ENCODE measurements at places on chromosomes 11 and 22.

DNA sequence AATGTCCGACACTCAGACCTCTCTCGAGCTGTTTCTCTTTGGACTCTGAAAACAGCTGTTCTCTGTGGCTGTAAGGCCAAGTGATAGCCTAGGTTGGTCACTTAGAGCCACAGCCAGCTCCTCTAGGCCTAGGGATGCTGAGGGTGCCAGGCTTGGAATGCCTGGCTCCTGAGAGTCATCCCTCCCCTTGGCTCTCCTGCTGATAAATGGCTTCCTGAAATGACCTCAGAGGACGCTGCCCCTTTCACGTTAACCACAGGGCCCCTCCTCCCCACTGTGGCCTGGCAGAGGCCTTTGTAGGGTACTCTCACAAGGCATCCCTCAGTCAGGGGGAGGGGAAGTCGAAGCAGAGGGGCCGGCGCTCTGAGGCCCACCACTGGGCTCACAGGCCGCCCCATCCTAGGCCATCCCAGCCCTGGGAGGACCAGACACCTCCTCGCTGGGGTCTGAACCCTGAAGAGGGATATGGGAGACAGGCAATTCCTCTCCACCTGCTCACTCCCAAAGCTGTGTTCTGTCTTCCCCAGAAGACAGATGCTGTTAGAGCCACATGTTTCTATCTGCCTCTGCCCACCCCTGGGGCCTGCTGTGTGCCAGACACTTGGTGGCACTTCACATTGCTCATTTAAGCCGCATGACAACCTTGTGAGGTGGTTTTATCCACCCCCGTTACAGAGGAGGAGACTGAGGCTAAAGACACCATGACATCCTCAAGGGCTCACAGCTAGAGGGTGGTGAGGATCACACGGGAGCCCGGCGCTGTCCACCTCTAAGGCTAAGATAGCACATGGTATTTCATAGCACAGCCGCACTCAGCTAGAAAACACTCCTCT, 50.9 kb downstream of the ARFGAP3 start:
- no peak for DNase-seq

DNA sequence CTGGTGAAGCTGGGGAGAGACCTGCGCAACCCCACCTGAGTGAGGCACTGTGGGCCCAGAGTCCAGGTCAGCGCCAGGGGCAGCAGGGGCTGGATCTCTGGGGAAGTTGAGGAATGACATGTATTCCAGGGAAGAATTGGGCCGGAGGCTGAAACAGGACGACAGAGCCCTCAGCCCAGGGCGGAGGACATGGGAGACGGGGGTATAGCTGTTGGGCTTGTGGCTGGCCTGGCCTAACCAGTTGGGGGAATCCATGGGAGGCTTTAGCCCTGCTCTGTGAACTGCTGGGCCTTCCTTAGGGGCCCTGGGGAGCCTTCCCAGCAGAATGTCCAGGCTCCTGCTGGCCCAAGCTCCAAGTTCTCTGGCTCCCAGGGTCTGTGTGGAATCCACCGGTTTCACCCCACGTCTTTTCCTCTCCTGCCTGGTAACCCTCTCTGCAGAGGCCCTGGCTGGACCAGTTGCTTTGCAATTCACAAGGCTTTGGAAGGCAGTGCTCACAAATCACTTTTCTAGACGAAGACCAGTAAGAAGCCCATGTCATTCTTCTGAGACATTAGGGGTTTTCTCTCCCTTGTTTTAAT, 50.4 kb upstream of the KCNQ1OT1 start:
- DNase-seq = no peak

DNA sequence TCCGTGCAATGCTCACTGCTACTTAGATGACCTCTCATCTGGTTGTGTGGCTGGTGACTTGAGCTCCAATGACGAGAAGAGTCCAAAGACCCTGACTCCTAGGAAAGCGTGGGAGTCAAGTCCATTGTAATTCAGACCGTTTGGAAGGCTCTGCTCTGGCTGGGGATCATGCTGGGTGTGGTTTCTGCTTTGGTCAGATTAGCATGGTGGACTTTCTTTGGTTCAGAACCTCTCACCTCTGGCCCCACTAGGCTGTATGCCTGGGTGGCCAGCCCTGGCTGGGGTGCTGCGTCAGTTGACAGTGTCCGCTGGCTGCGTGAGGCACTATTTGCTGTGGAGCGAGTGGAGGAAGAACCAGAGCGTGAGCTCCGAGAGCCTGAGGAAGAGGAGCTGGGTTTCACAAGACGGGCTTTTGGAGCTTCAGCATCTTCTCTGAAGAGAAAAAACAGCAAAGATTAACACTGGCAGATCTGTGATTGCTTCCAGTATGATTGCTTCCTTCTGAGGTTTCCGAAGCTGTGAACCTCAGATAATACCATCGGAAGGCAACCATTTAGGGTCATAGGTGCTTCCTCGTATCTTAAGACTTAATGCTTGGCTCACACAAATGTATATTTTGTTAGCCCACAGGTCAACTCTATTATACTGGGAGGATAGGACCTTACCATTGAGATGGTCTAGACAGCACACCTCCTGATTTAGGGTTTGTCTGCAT, 11.6 kb upstream of the HSPA8 start:
- DNase-seq = no peak

GRCh38 chr22:48393041-48393370, 1434.7 kb downstream of the BRD1 start:
- DNase-seq = no peak

GRCh38 chr11:118491041-118491440, 36.2 kb upstream of the TTC36 start:
- no peak for DNase-seq

DNA sequence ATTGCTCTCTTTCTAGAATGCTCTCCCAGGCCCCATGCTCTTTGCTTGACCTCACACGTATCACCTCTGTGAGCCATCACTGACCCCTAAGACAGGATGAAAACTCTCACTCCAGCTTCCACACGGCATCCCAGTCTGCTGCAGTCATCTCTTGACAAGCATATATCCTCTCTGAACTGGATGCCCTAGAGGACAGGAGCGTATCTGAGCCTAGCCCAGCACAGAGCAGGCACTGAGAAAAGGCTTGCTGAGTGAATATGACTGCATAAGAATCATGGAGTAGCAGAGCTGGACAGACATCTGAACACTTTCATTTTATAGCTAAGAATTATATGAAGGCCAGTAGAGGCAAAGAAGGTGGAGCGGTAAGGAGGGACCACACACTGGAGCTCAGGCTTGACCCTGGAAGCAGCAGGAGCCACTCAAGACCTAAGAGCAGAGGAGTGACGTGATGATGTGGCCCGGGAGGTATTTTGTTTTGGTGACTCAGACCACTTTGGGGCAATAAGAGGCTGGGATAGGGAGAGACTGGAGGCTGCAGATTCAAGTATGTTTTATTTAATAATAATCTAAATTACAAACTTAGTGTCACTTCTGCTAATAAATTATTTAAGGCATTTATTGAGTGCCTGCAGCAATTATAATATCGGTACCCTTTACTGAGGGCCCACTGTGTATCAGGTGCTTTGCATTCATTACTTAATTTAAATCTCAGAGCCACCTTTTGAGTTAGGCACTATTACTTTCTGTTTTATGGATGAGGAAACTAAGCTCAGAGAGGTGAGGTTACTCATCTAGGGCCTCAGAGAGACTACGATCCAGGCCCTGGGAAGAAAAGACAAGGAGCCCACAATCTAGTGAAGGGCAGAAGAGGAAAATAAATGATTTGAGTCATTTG, 42.6 kb downstream of the MAP6 start:
- DNase-seq = no peak

GRCh38 chr11:46183819-46184218, 62.6 kb upstream of the PHF21A start:
- DNase-seq = no peak

GRCh38 chr22:23537416-23537815, 42.7 kb downstream of the IGLL1 start:
- no peak for DNase-seq

DNA sequence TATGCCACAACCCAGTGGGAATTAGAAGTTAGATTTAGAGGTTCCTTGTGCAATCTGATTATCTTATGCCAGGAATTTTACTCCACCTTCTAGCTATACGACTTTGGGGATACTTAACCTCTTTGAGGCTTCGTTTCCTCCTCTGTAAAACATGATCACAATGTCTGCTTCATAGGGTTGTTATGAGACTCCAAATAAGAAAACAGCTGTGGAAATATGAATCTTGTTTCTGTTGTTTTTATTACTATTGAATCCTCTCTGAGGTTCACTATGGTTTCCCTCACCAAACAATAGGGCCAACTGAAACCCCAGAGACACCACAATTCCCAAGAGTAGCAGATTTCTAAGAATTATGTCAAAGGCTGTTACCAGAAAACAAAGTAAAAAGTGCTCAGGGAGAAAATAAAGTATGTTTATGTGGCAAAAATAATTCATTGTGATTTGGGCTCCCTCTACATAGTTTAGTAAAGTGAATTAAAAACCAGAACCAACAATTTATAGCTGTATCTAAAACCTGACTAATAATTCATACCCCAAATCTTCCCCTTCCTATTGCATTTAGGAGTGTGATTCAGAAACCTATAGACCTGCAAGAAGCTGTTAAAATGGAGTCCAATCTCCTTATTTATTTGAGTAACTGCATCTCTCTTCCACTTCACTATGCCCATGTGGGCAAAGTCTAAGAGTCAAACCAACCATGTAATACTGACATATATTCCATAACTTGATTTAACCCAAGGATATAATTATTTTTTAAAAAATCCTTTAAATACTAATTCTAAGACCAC, 38.4 kb downstream of the AMBRA1 start:
- DNase-seq = no peak

GRCh38 chr22:48492366-48493320, 1335.0 kb downstream of the BRD1 start:
- DNase-seq = peak; percentile 66

GRCh38 chr11:128814856-128815705, 52.0 kb downstream of the KCNJ1 start:
- no peak for DNase-seq

- DNase-seq = no peak
Measured at GRCh38 chr11:32905028-32905667, 12.5 kb downstream of the QSER1 start.

- DNase-seq = no peak
Measured at GRCh38 chr22:38967451-38968450, 10.3 kb downstream of the APOBEC3A start.

DNA sequence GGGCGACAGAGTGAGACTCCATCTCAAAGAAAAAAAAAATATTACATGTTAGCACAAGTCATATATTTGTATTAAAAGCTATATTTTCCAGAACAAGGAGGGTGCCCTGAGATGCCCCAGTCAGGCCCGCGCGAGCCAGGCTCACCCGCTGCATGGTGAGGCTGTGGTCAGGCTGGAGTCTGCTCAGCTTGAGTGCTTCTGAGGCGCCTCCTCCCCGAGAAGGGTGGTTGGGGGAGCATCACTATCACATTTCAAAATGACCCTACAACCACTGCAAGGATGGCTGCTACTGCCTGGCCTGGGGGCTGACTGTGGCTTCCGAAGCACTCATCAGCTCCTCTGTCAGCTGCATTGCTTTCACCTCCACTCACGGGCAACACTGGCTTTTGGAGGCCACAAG, 77.1 kb downstream of the SCUBE1 start:
- DNase-seq = no peak

DNA sequence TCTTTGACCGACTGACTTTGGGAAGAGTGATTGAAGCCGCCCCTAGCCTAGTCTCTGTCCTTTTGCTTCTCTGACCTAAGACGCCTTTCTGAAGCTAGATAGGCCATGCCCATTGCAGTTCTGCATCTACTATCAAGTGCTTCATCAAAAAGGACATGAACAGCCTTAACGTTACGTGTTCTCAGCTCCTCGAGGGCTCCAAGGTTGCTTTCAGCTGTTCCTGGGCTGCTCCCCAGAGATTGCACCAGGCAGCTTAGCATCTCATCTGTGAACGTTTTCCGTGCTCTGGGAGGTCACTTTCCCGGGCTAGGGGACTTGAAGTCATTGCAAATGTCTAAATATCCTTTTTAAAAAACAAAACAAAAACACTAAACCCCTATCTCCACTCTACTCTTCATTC, 13.9 kb downstream of the MICAL2 start:
- no peak for DNase-seq

DNA sequence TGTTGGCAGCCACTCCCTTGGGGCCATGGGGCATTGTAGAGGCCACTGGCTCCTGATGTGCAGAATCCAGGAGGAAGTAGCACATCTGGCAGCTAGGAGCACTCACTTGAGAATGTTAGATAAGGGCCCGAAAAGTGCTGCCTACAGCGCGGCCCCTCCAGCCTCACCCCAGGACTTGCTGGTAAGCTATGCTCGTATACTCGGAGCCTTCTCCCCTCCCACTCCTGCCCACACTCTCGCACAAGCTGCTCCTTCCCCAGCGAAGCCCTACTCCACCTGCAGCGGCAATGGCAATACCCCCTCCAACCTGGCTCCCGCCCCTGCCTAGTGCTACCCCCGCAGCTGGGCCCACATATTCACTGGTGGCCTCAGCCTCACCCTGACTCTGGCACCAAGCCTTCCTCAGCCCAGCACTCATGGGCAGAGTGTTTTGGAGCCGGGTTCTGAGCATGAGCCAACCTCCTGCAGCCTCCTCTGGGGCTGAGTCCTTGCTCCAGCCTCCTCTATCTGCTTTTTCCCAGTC, 47.7 kb downstream of the PDE2A start:
- DNase-seq = no peak

- no peak for DNase-seq
Measured at GRCh38 chr11:123354371-123354975, 75.6 kb upstream of the GRAMD1B start.

- no peak for DNase-seq
Measured at GRCh38 chr11:62556108-62556874, 9.7 kb upstream of the AHNAK start.

- no peak for DNase-seq
Measured at GRCh38 chr11:83019888-83020579, 51.7 kb downstream of the RAB30 start.

DNA sequence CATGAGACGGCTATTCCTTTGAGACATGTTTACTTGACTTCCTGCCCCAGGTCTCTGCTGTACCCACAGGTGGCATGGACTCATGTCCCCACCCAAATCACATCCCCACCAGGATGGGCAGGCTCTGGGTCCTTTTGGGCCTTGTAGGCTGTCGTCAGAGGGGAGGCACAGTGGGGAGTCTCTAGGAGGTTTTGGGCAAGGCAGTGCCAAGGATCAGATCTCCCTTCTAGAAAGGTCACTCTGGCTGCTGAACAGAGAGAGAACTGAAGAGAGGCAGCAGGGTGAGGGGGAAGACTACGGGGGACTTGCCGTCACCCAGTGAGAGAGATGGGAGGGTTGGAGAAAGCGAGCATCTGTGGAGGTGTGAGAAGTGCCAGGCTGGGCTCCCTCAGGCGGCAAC, 4.6 kb upstream of the KCNQ1OT1 start:
- no peak for DNase-seq

- no peak for DNase-seq
Measured at GRCh38 chr11:95379479-95379878, 148.5 kb upstream of the SESN3 start.

- no peak for DNase-seq
Measured at GRCh38 chr11:25838918-25839625, 492.9 kb upstream of the ANO3 start.

DNA sequence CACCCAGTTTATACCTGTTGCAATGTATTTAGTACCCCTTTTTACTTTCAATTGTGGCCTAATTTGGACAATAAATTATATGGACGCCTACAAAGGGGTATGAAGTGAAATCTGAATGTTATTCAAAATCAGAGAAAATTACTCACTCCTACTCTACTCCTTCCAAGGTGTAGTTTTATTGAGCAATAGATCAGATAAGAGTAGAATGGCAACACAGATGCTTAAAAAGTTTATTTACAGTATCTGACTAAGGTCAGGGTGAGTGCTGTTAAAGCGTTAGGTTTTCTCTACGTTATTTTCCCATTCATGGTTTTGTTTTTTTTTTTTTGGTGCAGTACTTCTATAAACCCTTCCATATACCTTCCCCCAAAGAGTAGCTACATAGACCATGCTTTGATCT, 805.6 kb downstream of the KCNA4 start:
- no peak for DNase-seq

GRCh38 chr22:19772673-19773469, 12.3 kb downstream of the TBX1 start:
- DNase-seq = no peak

All from left renal pelvis (tissue), 4 donors.